DND-41 (cell line): ENCODE measurements at places on chromosomes 11 and 22.
A peak's percentile ranks its signal among the peaks of the same experiment; 100 is the strongest.

DNA sequence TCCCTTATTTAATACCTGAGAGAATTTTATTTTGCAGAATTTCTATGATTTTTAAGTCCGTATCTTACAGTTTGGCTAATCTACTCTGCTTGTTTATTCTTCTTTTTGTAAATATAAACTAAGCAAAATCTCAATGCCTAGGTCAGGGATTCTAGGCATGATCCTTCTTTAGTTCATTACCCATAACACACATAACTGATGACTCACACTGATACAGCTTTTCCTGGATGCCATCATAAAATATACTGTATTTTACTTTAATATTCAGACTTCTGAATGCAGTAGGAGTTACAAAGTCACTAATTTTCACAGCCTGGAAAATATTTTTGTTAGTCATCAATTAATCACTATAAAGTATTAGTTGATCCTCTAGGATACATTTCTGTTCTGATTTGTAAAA, 898.2 kb upstream of the RAG2 start:
- DNase-seq: no peak

- DNase-seq: no peak
Measured at GRCh38 chr11:130076778-130077481, 7.2 kb downstream of the APLP2 start.

DNA sequence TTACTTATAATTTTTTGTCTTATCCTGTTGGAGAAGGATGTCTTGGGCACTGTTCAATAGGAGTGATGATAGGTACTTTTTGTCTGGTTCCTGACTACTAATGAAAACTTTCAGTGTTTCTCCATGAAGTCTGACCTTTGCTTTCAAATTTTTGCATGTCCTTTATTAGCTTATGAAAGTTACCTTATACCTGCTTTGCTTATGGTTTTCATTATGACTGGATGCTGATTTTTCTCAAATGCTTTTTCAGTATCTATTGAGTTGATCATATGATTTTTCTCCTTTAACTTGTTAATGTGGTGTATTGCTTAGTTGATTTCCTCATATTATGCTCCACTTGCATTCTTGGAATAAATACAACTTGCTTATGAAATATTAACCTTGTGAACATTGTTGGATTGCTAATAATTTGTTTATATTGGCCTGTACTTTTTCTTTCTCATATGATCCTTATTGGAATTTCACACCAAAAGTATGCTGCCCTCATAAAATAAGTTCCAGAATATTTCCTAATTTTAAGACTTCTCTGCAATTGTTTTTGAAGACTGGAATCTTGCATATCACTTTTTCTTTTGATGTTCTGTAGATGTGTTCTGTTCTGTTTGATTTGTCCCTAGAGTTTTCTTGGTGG, 85.0 kb upstream of the SC5D start:
- DNase-seq: no peak

DNA sequence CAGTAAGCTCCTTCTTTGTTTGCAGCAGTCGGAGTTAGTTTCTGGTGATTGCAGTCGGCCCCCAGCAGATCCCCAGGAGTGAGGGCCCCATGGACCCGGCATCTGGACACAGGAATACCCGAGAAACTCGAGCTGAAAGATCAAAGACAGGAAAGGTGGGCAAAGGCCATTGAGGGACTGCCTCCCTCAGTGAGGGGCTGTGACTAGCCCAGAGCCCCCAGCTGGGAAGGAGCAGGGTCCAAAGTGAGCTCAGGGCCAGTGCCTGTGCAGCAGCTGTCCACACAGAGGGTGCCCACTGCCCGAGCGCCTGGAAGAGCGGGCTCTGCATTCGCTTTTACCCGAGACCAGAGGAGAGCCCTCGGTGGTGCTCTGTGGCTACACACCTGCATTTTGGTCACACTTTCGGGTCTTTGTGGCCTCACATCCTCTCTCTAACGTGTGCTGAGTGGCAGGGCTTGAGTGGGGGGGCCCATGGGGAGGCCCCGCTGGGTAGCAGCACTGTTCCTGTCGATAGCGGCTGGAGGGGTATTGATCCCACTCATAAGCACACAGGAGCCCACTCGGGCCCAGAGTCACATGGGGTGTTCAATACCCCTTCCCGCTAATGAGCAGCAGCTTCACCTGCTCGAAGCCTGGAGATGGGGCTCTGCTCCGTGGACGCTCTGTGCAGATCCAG, 532.9 kb downstream of the TBC1D22A start:
- DNase-seq: no peak

GRCh38 chr11:30560206-30561106, 25.7 kb downstream of the MPPED2 start:
- no peak for DNase-seq

- DNase-seq: no peak
Measured at GRCh38 chr22:30841273-30841672, 127.3 kb downstream of the MORC2 start.

- DNase-seq: no peak
Measured at GRCh38 chr11:63761931-63762653, 6.5 kb downstream of the ZFTA start.

GRCh38 chr22:50260801-50261614, 475 bp downstream of the MAPK12 start:
- no peak for DNase-seq

GRCh38 chr11:68843703-68844312, 2.1 kb upstream of the CPT1A start:
- DNase-seq: peak; percentile 40

GRCh38 chr11:93952082-93952780, 68.9 kb upstream of the HEPHL1 start:
- DNase-seq: no peak

GRCh38 chr11:18253233-18253632, 4.8 kb upstream of the SAA2 start:
- no peak for DNase-seq

- DNase-seq: peak; percentile 53
Measured at GRCh38 chr11:73321604-73322381, 13.7 kb downstream of the ARHGEF17 start.

GRCh38 chr11:90753546-90753945, 530.7 kb upstream of the CHORDC1 start:
- DNase-seq: no peak

GRCh38 chr11:69100454-69101114, 51.9 kb downstream of the TPCN2 start:
- DNase-seq: no peak

- DNase-seq: no peak
Measured at GRCh38 chr22:20433191-20433590, 4.4 kb downstream of the SCARF2 start.

DNA sequence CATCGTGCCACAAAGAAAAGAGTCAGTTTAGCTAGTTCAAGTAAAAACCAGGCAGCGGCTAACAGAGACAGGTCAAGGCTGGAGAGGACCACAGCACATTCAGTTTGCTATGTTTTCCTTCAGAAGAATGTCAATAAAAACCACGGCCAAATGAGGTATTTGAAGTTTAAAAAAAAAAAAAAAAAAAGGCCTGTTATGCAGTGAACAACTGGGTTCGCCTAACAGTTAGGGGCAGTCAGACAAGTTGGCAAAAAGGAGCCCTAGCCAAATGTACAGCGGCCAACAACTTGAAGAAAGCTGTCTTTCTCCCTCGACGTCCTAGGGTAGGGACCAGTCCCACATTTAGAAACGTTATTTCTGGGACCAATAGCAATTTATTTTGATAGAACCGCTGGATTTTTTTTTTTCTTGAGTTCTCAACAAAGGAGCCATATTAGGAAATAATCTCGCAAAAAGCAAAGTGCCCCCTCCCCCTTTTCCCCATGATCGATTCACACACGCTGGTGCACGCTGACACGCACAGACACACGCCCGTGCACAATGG, 237.8 kb downstream of the TTC28 start:
- DNase-seq: no peak

DNA sequence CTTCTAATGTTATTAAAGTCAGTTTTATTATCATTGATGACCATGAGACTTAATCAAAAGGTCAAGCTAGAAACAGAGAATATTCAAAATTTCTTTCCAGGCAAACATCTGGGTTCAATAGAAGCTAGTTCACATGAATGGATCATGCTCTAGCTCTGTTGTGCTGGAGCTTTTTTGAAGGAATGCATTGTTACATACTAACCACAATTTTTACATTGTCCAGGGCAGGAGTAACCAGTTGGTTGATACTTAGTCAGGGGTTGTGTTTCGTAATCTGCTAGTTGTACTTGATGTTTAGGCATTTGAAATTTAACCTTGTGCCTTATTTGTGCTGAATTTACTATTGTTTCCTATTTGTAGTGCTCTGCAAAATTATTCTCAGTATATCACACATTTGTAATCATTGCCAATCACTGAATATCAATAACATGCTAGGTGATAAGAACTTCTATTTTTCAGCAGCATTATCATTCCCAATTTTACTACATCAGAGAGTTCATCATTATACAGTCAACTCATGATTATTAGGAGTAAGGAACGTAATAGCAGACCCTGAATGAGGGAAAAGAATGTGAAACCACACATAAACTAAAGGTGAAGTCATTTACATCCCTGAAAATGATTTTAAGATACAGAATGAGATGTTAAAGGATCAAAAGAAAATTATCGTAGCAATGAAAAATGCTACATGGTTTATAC, 23.2 kb downstream of the NF2 start:
- DNase-seq: no peak

GRCh38 chr22:17229991-17230630, 10.9 kb upstream of the ADA2 start:
- DNase-seq: no peak

GRCh38 chr11:119723952-119724325, 5.1 kb downstream of the NECTIN1 start:
- DNase-seq: no peak

DNA sequence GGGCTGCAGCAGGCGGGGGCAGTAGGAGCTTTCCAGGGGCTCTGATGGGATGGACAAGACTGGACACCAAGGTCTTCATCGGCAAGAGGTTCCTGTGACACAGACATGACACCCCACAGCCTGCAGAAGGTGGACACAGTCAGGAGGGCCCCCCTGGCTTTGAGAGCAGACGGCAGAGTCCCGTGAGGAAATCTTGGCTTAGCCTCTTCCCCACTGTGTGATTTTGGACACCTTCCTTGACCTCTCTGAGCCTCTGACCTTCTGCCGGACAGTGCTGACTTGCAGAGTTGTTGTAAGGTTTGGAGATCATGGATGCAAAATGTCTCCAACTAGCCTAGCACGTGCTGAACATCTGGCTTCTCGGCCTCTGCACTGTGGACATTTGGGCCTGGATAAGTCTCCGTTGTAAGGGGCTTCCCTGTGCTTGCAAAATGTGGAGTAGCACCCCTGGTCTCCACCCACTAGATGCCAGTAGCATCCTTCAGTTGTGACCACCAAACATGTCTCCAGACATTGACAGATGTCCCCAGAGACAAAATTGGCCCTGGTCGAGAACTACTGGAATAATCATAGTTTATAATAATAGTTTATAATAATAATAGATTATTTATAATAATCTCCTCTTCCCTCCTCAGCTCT, 54.6 kb downstream of the MCM5 start:
- DNase-seq: no peak

DNA sequence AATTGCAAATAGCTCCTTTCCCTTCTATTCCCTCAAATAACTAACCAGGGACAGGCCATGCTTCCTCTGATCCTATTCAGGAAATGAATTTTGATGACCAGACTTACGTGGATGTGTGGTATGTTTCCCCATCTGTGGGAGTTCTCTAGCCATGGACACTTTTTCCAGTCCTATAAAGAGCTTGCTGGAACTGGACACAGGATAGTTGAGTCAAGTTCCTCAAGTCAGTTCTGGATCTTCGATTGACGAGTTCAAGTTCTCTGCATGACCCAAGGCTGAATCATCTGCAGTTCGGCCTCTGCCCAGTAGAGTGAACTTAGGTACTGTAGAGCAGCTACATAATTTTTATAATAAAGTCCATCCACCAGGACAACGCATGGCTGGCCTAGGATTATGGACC, 52.7 kb upstream of the CCND1 start:
- DNase-seq: no peak

- peak; percentile 5 for DNase-seq
Measured at GRCh38 chr11:112961146-112961668, at the start of gene NCAM1. Gene NCAM1, plus strand, starts transcription at chr11:112961420.

- DNase-seq: peak; percentile 22
Measured at GRCh38 chr11:48341466-48341865, 16.7 kb downstream of the OR4C3 start.

DNA sequence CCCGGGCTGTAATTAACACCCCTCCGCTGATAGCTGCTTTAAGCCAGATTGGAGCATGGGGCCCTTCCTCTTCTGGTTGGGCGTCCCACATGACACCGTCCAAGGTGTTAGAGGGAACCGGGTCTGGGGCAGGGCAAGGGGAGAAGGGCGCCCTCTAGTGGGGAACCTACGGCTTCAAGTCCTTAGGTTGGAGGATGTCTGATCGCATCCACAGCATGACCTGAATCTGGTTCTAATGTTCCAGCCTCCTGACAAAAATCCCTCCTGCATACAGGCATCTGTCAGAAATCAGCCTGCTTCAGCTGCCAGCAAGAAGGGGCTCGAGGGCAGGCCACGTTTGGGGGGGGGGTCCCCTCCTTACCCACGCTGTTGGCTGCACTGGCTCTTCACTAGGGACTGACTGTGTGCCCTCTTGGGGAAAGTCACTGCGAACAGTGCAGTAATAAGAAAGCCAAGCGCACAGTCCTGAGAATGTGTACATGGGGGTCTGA, 94.2 kb upstream of the TBCEL start:
- peak; percentile 40 for DNase-seq

DNA sequence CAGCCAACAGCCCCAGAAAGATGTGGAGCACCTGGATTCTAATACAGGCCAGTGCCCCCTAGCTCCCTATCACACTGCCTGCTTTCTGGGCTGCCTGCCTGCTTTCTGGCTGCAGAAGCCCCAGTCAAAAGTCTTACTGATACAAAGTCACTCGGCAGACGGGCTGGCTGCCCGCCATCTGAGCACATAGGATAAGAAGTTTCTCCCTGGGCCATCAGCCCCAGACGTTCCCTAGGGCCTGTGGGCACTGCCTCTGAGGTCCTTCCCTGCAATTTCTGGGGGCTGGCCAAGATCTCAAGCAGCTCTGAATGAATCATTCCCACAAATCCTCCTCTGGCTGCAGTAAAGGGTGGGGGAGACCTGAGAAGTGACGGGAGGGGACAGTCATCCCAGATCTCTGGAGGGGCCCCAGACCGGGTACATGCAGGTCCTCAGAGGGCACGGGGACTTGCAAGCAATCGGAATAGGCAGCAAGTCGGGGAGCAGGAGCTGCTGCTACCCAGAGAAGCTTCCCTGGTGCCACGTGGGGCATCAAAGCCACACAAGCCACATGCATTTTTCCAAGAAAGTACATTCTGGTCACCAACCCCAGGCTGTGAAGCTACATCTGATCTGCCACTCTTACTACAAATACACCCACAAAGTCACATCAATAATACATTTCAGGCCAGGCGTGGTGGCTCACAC, 4.7 kb downstream of the TPST2 start:
- DNase-seq: peak; percentile 17

DNA sequence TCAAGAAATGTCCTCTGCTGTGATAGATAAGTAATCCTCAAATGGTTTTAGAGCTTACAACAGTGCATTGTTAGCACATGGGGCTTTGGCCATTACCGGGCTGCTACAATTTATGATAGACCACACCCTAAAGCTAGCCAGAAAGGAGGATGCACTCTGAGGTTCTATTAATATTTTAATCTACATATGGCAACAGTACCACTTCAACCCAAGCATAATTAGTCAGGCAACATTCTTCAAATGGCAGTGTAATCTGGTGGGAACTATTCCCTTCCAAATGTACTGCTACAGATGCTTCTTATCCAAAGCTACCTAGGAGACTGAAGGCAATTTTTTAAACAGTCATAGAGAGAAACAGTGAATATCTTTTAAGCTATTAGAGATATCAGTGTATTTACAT, 697.6 kb downstream of the KCNA4 start:
- no peak for DNase-seq
